ENCODE measurements at places on chromosomes 11 and 22.

- DNase-seq, result no peak
Observed at GRCh38 chr11:68962527-68963250, 18.1 kb downstream of the MRGPRD start.

- no peak for DNase-seq
Observed at GRCh38 chr11:57752954-57753353, 1.3 kb upstream of the BTBD18 start.

GRCh38 chr11:130282111-130282510, 32.6 kb downstream of the ZBTB44 start:
- no peak for DNase-seq

GRCh38 chr11:114073007-114073827, 13.7 kb downstream of the ZBTB16 start:
- DNase-seq, result no peak

DNA sequence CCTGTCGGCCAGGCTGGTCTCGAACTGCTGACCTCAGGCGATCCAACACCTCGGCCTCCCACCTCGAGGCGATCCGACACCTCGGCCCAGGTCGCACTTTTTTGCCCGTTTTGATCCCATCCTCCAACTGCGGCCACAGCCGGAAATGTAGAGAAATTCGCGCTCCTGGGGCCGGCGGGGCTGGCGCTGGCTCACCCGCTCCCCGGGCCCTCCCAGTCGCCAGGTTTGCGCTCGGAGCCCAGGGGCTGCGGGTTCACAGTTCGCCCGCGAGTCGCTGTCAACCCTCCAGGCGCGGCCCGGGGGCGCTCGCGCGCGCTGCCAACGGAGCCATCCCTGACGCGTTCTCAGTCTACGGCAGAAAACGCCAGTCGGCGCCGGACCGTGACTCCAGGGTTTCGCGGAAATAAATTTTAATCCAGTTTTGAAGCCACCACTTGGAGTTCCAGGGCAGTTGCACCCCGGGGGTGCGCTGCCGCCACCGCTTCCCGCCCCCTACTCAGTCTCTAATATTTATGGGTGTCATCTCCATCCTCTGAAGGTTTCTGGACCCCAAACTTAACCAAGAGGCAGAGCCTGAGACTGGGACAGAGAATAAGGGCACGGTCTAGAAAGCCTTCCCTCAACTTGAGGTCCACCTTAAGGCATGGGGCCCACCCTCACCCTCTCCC, 1.5 kb upstream of the KLHDC7B start:
- DNase-seq, result no peak

DNA sequence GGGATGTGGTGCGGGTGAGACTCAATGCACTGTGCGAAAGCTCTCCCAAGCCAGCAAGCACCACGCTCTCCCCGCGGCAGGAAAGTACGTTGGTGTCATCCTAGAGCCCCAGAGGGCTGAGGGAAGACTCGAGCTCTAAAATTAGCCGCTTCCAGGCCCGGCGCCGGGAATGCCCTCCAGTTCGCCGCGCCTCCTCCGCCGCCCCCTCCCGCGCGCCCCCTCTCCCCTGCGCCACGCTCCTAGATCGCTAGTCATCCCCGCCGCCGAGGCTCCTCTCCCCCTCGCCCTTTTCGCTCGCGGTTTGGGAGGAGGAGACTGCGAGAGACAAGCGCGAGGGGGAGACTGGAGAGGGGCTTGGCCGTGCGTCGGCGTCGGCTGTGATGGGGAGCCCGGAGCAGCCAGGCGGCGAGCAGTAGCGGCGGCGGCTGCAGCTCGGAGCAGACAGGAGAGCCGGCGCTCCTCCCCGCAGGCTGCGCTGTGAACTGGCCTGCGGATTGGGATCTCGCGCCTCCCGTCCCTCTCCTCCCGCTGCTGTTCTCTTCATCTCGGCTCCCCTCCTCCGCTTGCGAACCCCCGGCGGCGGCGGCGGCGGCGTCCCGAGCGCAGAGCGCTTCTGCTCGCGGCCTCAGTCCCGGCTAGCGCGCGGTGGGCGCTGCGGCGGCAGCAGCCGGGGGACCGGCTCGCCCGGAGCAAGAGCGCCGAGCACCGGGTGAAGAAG, at the start of gene FAT3:
FAT3 (plus strand) TSS at position 412 of the 718 bp plus-strand sequence. CDS start 127,295 bp downstream, outside the sequence.
- peak; percentile 59 for DNase-seq

- no peak for DNase-seq
Observed at GRCh38 chr22:22721681-22722354, 77.4 kb downstream of the GGTLC2 start.

DNA sequence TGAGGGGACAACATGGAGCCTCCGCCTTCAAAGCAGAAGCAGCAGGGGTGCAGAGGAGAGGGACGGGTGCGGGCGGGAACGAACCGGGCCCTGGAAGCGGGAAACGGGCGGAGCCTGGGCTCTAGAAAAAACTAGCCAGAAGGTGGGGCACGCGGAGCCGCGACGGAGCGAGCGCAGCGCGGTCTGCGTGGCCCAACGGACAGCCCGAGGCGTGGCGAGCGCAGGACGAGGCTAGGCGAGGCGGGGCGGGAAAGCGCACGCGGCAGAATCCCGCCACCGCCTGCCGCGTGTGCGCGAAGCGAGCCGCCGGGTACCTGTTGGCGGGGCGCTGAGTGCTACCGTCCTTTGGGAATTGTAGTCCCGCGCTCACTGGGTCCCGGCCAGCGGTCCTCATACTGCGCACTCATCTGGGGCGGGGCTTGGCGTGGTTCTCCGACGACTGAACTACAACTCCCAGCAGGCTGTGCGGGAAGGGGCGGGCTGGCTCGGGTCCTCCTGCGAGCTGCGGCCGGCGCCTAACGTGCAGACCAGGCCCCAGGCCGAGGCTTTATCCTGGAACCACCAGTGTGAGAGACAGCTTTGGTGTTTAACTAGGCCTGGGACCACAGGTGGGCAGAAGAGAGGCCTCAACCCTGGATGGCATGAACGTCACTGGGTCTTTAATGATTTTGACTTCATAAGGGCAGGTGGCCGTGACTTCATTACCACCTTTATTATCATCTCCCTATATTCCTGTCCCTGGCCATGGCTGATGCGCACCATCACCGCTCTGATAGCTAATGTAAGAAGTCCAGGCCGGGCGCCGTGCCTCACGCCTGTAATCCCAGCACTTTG, at the start of gene ATL3:
ATL3 (minus strand) TSS at position 55 of the 834 bp plus-strand sequence; CDS start at position 14, 41 bp downstream.
- peak; percentile 96 for DNase-seq

DNA sequence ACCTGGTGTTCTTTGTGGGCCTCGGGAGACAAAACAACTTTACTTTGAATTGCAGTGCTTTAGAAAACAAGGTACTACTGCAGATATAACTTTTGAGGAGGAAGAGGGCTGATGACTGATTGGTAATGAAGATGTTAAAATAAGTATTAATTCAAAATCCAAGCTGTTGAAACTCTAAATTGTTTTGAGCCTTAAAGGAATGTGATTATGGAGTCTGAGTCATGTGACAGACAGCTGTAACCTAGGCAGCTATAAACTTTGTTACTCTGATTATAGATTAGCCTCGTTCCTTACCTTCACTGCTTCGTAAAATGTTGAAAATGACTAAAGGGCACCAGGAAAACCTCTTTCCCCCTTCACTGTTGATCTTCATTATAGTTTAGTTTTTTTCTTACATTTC, 43.4 kb downstream of the MS4A2 start:
- no peak for DNase-seq

- DNase-seq, result no peak
Observed at GRCh38 chr22:40487663-40488249, 117.4 kb downstream of the SGSM3 start.

DNA sequence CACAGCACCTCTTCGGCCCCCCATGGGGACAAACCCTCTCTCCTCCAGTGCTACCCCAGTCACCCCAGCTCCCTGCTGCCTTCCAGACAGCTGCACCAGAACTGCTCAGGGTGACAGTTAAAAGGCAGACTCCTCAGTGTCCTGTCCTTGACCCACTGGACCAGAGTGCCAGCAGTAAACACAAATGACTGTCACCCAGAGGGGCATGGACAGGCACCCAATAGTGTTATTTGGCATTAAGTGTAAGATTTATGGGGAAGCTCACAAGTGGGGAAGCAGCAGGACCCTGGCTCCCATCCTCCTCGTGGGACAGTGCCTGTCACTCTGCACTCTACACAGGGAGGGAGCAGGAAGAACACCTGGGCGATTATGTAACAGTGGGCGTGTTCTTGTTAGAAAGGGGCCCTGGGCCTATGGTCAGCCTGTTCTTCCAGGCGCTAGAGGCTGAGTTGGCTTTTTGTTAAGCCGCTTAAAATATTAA, 5.0 kb downstream of the RPS19BP1 start:
- DNase-seq, result no peak

GRCh38 chr11:64556721-64557250, 34.2 kb upstream of the SLC22A12 start:
- no peak for DNase-seq

DNA sequence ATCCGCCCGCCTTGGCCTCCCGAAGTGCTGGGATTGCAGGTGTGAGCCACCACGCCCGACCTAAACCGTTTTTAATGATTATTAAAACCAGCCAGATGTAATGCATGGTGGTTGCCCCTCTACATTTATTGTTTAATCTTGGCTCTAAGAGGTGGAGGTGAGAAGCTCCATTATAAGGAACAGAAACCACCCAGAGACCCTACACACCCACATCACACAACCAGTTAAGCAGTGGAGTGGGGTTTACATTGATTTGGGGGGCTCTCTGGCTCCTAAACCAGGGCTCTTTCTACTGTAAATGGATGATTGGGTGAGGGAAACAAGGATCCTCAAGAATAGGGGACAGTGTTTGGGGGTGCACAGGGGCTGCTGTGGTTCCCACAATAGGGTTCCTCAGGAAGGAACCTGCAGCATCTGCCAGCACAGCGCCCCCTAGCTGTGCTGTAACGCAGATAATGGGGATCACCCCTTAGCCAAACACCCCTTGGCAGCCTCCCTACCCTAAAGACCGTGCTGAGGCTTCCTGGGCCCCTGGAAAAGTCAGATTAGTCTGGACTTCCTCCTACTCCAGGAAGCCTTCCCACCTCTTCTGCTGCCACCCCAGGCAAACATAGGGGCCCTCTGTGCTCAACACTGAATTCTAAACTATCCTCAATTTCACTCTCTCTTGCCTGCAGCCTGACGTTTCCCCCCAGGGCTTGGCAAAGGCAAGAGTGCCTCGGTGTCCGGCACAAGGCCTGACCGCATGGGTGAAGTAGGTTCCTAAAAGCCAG, 2.4 kb downstream of the MPST start:
- DNase-seq, result peak; percentile 49

- DNase-seq, result no peak
Observed at GRCh38 chr11:44861849-44862557, 88.7 kb downstream of the TP53I11 start.

DNA sequence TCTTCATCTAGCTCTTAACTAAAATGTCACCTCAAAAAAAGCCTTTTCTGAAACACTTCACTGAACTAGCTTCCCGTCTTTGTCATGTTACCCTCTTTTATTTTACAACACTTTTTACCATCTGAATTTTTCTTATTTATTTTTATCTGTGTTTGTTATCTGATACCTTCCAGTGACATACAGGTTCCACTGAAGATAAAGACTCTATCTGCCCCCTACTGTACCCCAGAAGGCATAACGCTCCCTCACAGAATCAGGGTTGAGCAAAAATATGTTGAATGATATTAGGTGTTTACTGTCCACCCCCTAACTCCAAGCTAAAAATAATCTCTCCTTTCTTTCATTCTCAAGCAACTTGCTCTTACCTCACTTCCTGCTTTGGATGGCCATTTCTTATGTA, 654.2 kb downstream of the NELL1 start:
- DNase-seq, result no peak

GRCh38 chr11:91972665-91973266, 251.9 kb upstream of the FAT3 start:
- DNase-seq, result no peak

- DNase-seq, result no peak
Observed at GRCh38 chr11:6556139-6556949, 47.1 kb downstream of the RRP8 start.

- DNase-seq, result no peak
Observed at GRCh38 chr11:9664276-9665171, 647 bp downstream of the SWAP70 start.
